ENCODE measurements at places on chromosomes 6 and 20.

DNA sequence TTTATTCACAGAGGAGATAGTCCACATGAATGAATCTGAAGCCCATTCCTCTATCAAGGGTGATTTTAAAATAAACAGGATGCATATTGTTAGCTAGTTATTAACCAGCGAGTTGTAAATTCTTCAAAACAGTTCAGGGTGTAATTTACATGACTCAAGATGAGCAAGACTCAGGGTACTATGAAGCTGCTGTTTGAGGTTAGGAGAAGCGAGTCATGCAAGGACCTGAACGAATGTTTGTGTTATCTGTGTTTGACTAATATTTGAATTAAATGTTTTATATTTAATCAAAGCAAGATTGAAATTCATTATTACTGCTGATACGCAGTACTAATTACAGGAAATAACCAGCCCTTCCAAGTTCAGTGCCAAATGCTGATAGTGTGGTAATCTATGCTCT lies 191.1 kb downstream of the SAMD5 start:
- DNase-seq = no peak

DNA sequence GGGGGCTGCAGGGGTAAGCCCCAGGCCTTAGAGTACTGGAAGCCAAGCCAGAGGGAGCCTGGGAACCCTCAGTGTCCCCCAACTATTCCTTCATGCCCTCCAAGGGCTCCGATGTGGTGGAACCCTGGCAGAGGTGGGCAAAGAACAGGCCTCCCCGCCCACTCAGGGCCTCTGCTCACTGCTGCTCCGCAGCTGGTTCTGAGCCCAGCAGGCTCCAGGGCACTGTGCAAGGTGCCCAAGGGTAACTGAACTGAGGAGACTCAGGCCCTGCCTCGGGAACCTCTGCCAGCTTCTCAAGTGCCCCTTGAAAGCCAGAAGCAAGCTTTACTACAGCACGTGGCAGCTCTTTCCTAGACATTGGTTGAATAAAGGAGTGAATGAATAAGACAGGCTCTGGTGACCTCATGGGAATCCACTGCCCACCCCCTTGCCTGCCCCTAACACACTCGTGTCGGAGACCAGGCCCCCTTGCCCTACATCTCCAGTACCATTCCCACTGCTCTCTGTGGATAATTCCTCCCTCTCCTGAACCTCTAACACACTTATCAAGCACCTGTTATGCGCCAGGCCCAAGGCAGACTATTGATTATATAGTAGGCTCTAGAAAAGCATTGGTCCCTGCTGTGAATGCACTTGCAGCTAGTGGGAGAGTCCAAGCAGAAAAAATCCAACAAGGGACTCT lies 55.0 kb downstream of the TOX2 start:
- DNase-seq = no peak

DNA sequence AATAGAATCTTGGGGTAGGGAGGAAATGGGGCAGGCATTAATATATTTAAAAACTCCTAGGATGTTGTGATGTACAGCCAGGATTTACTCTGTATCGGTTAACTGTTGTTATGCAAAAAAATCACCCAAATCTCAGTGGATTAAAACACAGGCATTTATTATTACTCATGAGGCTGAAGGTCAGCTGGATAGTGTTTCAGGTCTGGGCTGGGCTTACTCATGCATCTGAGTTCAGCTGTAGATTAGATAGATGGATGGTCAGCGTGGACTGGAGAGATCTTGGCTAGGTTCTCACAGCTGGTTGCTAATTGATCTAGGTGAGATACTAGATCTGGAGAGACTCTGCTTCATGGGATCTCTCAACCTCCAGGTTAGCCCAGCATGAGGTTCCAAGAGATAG lies 131.4 kb downstream of the BTBD3 start:
- no peak for DNase-seq

GRCh38 chr20:47336129-47336754 lies 20.3 kb downstream of the ZMYND8 start:
- DNase-seq = no peak

DNA sequence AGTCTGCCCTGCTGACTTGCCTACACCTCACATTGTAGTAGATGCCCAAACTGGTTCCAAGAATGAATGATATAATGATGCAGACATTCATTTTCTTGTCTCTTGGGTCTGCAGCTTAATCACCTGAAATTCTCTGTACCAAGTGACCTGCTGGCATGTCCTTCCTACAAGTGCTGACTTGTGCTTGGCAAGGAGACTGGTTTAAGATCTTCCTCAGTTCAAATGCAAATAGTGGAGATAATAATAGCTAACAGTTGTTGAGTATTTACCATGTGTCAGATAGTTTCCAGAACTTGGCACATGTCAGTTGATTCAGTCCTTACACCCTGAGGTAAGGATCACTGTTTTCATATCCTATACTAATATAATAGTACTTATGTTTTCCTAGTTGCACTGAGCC lies 223.4 kb downstream of the SLC24A3 start:
- DNase-seq = no peak

DNA sequence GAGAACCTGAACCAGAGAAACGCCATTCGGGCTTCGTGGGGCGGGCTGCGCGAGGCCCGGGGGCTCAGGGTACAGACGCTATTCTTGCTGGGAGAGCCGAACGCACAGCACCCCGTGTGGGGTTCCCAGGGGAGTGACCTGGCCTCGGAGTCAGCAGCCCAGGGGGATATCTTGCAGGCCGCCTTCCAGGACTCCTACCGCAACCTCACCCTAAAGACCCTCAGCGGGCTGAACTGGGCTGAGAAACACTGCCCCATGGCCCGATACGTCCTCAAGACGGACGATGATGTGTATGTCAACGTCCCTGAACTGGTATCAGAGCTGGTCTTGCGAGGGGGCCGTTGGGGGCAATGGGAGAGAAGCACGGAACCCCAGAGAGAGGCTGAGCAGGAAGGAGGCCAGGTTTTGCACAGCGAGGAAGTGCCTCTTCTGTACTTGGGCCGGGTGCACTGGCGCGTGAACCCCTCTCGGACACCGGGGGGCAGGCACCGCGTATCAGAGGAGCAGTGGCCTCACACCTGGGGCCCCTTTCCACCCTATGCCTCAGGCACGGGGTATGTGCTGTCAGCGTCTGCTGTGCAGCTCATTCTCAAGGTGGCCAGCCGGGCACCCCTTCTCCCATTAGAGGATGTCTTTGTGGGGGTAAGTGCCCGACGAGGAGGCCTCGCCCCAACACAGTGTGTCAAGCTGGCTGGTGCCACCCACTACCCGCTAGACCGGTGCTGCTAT lies 904 bp downstream of the B3GALT4 start:
- DNase-seq = peak; percentile 36

GRCh38 chr6:34929241-34929978 lies 40.4 kb downstream of the ANKS1A start:
- DNase-seq = no peak

DNA sequence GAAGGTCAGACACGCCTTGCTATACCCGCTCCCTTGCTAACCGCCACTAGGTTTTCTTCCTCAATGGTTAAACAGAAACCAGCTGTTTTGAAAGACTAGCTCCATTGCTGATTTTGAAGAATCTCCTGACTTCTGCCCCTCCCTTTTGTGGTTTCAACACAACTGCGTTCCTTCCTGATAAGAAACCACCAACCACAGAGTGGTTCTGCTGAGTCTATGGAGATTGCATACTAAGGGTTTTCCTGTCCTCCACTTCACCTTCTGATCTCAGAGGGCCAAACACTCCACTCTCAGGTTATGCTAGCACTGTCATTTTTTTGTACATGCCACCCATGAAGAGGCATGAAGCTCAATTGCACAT lies 207.9 kb downstream of the MYLK4 start:
- peak; percentile 60 for DNase-seq

- no peak for DNase-seq
These were observed 266.1 kb upstream of the RNF24 start for GRCh38 chr20:4281258-4282055.

DNA sequence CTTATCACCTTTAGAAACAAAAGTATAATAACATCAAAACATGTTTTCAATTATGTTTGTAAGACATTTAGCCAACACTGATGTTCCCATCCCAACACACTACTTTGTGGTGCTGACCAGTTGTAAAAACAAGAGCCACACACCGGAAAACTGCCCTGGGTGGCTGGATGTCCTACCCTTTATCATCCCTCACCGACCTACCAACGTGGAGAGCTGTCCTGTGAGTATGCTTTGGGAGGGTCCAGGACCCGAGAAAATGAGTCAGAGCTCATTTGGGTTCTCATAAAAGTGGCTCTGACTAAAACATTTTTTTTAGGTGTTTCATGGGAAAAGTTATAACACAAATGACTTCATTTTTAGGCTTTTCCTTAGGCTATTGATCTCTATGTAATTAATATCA lies 29.3 kb upstream of the CTAGE9 start:
- no peak for DNase-seq

GRCh38 chr6:163405412-163406309 lies 8.9 kb upstream of the QKI start:
- peak; percentile 18 for DNase-seq

GRCh38 chr20:24909861-24910260 lies 39.2 kb upstream of the CST7 start:
- DNase-seq = no peak

DNA sequence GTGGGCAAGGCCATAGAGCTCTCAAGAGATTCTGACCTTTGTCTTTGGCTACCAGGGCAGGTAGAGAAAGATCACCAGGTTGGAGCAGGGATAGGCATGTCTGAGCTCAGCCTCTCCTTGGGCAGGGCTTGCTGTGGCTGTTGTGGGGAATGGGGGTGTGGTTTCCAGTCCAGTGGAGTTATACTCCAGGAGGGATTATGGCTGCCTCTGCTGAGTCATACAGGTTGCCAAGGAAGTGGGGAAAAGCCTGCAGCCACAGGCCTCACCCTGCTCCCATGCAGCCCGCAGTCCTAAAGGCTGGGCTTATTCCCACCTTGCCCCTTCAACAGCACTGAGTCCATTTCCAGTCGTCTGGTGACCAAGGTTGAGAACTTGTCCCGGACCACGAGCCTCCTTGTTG lies 21.9 kb downstream of the MEP1A start:
- DNase-seq = no peak

- no peak for DNase-seq
These were observed 5.4 kb downstream of the FKBP5 start for GRCh38 chr6:35683267-35683666.

GRCh38 chr6:158611541-158612370 lies 32.8 kb downstream of the DYNLT1 start:
- no peak for DNase-seq

- no peak for DNase-seq
These were observed 122.6 kb upstream of the MLN start for GRCh38 chr6:33926451-33926850.

- no peak for DNase-seq
These were observed 37.5 kb downstream of the C20orf203 start for GRCh38 chr20:32636283-32636682.

DNA sequence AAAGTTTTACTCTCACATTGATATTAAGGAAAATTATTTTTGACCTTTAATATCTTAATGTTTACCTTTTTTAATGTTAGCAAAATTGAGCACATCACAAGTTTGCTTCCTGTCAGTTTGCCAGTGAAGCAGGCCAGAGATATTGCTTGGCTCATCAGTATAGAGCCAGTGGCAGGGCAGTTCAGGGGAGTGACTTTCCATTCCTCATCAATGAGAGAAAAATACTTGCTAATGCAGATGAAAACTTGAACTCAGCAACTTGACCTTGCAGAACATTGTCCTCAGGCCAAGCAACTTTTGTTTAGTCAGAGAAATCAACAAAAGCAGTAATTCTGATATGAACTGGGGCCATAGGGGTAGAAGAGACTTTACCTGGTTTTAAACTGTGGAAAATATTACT lies 6.9 kb downstream of the TAB2 start:
- DNase-seq = peak; percentile 26

GRCh38 chr6:35436071-35436857 lies 15.9 kb upstream of the FANCE start:
- no peak for DNase-seq

- DNase-seq = no peak
These were observed 22.0 kb upstream of the TXNDC5 start for GRCh38 chr6:7932625-7933024.

GRCh38 chr6:15375638-15376290 lies 129.9 kb downstream of the JARID2 start:
- DNase-seq = no peak

DNA sequence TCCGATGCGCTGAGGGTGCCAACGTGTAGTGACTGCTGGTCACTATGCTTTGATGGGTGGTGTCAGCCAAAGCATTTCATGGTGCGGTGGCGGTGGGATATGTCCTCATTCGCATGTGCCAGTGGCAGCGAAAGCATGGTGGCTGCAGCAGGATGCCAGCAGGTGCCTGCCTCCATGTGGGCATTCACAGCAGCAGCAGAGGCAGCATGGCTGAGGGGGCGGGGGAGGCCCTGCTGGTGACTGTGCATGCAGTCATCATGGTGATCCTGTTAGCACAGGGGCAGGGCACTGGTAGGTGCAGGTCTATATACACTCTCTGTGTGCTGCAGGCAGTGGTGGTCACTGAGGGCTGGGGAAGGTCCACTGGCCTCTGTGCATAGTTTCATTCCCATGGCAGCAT lies 22.0 kb downstream of the FIG4 start:
- DNase-seq = no peak

- no peak for DNase-seq
These were observed 1.2 kb downstream of the GFRA4 start for GRCh38 chr20:3661814-3662665.

DNA sequence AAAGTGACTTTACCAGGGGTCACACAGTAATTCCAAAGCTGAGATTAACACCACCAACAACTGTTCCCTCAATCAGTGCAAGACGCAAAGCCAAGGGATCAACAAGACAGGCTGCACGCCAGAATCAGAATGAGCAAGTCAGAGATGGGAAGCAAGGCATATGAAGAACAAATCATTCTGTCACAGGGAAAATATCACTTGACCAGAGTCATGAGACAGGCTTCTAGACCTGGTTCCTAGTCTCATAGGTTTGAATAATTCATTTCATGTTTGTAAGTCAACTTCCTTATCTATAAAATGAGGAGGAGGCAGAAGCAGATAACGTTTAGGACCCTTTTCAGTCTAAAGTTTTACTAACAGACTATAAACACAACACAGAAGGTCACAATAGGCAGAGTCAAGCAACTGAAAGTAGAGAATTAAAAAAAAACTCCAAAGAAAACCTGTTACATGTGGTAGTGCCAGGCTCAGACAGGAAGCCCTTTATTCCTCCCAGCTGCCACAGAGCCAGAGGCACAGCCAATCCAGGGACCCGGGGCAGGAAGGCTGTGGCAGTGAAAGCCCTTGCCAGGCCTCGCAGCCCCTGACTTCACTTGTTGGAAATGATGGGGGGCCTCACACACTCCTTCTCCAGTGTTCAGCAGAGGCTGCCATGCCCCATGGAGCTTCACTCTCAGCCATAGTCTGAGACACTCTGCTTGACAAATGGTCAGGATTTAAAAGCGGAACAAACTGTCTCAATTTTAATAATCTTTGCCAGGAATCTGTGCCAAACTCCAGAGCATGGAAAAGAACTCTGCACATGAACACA lies 29.2 kb upstream of the DST start:
- no peak for DNase-seq

- no peak for DNase-seq
These were observed 21.5 kb downstream of the ASIP start for GRCh38 chr20:34262488-34263288.
